ENCODE measurements at places on chromosomes 3 and 15. TPM values are rescaled to one million over a fixed set of nuclear protein-coding genes. Genes with fewer than 3 reads are reported as not detected.
A peak's percentile ranks its signal among the peaks of the same experiment; 100 is the strongest.

GPR171 gene
- not detected for total RNA-seq

RASGRF1 gene
- not detected for total RNA-seq

TTC23 gene
- 18.6 TPM for total RNA-seq

GRCh38 chr15:101120987-101121386 lies 130.9 kb downstream of the CHSY1 start:
- no peaks in the 10 kb centered on the region for H3K27me3 ChIP-seq
- no peak overlapping the region for H3K4me3 ChIP-seq
- H3K4me1 ChIP-seq, result peaks cover 3% of the 10 kb centered on the region
- no peak overlapping the region for H3K27ac ChIP-seq

DNA sequence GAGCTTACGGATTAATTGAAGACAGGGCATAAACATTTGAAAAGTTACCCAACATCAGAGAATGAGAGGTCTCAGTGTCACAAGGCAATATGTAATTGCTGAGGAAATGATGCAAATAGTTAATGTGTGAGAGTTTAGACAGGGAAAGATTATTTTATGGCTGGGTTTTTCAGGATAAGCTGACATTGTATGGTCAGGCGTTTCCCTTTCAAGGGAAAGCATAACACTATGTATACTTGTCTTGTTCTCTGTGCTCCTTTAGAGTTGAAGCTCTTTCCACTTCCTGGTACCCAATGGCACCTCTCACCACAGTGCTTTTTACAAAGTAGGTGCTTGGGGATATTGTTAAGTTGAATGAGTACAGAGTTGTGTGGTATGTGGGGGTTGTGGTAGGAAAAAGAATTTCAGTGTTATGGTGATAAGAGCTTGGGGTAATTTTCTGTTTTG lies 19.9 kb downstream of the IQGAP1 start:
- DNase-seq, result peak; percentile 90
- H3K4me3 ChIP-seq, result no peak overlapping the region
- no peaks in the 10 kb centered on the region for H3K36me3 ChIP-seq
- H3K27me3 ChIP-seq, result no peaks in the 10 kb centered on the region
- peak overlapping the region; percentile 71 for H3K27ac ChIP-seq
- peaks cover 56% of the 10 kb centered on the region for H3K4me1 ChIP-seq

- no peak overlapping the region for H3K27ac ChIP-seq
- H3K27me3 ChIP-seq, result no peaks in the 10 kb centered on the region
- peaks cover 3% of the 10 kb centered on the region for H3K4me1 ChIP-seq
- H3K36me3 ChIP-seq, result peaks cover 10% of the 10 kb centered on the region
- no peak overlapping the region for H3K4me3 ChIP-seq
Observed at GRCh38 chr3:33144433-33144832, 30.6 kb downstream of the CRTAP start.

DNA sequence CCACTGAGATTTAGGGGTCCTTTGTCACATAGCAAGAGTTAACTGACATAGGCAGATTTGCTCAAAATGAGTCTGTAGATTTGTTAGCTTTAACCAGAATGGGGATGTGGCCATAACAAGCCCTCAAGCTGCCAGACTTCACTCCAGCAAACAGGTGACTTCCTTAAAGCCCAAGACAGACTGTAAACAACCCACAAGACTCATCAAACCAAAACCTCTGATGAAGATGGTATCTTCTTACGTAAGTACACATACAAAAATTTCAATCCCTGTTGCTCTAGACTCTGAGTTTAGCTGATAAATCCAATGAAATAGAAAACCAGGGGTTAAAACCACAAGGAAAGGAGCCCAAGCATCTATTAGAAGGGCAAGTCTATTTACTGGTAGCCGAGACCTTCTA lies 18.2 kb upstream of the ZBTB20 start:
- no peak overlapping the region for H3K27ac ChIP-seq
- H3K36me3 ChIP-seq, result no peaks in the 10 kb centered on the region
- no peaks in the 10 kb centered on the region for H3K27me3 ChIP-seq

GRCh38 chr15:62816342-62817069 lies 226.0 kb upstream of the TPM1 start:
- no peaks in the 10 kb centered on the region for H3K36me3 ChIP-seq
- no peak for DNase-seq
- H3K4me3 ChIP-seq, result no peak overlapping the region
- no peak overlapping the region for H3K27ac ChIP-seq

DNA sequence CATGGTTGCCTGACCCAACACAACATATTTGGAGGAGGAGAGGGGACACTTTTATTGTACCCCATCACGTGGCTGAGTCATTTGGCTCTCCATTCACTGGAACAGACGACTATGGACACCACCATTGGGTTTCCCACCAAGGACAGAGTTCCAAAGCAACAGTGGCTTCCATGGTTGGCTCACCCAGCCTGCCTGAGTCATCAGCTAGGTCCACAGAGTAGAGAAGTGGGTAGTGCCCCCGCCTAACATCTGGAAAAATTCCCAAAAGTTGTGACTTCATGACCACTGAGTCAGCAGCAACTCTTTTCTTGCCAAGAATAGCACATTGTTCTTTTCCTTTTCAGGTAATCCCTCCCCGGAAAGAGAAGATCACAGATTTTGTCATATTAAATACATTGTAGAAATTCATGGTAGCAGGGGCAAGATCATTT lies 3.0 kb upstream of the PPP1R2 start:
- no peak overlapping the region for H3K4me3 ChIP-seq
- no peaks in the 10 kb centered on the region for H3K36me3 ChIP-seq
- no peak overlapping the region for H3K27ac ChIP-seq
- peak; percentile 68 for DNase-seq
